Lower lobe of right lung (tissue), 2 donors: ENCODE measurements at places on chromosomes 1 and 21. TPM values are rescaled to one million over a fixed set of nuclear protein-coding genes. Genes with fewer than 3 reads are reported as not detected.

DNA sequence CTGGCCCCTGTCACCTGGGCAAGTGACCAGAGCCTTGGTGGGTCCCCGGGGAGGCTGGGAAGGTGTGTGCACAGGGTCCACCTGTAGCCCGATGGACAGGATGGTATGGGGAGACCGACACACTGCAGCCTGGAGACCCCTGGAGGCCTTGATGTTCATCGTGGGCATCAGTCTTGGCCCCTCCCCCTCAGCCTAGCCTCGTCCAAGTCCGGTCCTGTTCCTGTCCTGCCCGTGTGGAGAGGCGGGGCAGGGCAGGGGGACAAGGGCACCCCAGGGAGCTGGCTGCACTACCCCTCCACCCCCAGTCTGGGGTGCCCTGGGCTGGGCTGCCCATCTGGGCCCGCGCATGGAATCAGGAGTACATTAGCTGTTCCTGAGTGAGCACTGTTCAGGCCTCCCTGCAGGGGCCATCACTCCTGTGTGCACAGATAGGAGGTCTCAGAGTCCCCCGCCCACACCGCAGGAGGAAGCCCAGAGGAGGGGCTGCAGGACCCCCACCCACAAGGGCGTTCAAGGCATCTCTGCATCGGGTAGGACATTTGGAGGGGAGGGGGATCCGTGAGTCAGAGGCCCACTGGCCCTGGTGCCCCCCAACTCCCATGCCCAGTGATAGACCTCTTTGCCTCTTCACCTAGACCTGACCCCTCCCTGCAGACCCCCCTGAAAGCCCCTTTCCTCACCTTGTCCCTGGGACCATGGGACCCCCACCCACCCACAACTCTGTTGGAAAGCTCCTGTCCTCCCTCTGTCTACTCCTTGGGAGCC lies 63.2 kb downstream of the WNT9A start:
- no peaks in the 10 kb centered on the region for H3K36me3 ChIP-seq
- no peak overlapping the region for H3K4me3 ChIP-seq
- peaks cover 25% of the 10 kb centered on the region for H3K4me1 ChIP-seq
- peak; percentile 37 for DNase-seq
- H3K27ac ChIP-seq, result no peak overlapping the region
- peaks cover 3% of the 10 kb centered on the region for H3K27me3 ChIP-seq

NKAIN1 gene
- total RNA-seq, result not detected

KRTAP19-1 gene
- total RNA-seq, result not detected

GRCh38 chr1:153678519-153679336 lies at the start of gene NPR1:
Gene NPR1, plus strand, starts transcription at chr1:153678688. Its CDS starts 421 bp downstream, at chr1:153679109.
- H3K27ac ChIP-seq, result peak within 1 kb of the TSS; percentile 77
- H3K36me3 ChIP-seq, result peaks cover 19% of the 10 kb centered on the region
- peak within 1 kb of the TSS; percentile 76 for H3K4me3 ChIP-seq
- peaks cover 13% of the 10 kb centered on the region for H3K27me3 ChIP-seq
- DNase-seq, result peak; percentile 67

DNA sequence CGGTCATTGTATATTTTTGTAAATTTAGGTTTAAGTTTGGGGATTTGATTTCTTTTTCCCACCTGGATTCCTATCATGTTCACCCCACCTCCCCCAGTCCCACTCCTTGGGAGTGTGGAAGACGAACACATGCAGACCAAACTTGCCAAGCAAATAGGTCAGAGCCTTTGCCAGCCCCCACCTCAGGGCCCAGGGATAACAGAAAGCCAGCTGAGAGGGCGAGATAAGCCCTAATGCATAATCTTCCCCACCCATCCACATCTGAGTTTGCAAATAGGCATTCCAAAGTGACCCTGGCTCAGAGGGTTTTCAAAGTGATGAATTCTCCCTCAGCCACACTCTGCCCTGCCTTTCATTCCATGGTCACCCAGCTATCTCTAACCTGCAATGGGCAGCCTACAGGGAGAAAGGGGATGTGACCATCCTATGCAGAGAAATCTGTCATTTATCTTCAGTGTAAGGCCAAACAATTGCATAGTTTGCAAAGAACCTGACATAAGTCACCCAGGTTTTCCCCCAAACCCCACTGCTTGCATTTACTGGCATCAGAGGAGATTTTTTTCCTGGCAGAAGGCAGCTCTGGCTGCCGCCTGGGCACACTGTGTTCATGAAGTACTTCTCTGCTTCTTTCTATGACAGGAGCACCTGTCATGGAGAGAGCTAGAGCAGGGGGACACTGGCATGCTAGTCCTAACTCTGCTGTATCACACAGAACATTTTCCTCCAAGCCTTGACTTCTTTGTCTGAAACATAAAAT lies 69.0 kb upstream of the NFIA start:
- H3K4me3 ChIP-seq, result no peak overlapping the region
- no peak for DNase-seq
- H3K27me3 ChIP-seq, result no peaks in the 10 kb centered on the region
- no peaks in the 10 kb centered on the region for H3K36me3 ChIP-seq
- no peaks in the 10 kb centered on the region for H3K4me1 ChIP-seq

VPS72 gene
- 45.3 TPM for total RNA-seq

GRCh38 chr21:36186081-36186480 lies 29.5 kb downstream of the DOP1B start:
- H3K4me3 ChIP-seq, result no peak overlapping the region

- no peaks in the 10 kb centered on the region for H3K36me3 ChIP-seq
- H3K4me3 ChIP-seq, result no peak overlapping the region
- no peaks in the 10 kb centered on the region for H3K4me1 ChIP-seq
- no peak overlapping the region for H3K27ac ChIP-seq
These were observed 42.4 kb downstream of the FBXO2 start for GRCh38 chr1:11611638-11612327.

DNA sequence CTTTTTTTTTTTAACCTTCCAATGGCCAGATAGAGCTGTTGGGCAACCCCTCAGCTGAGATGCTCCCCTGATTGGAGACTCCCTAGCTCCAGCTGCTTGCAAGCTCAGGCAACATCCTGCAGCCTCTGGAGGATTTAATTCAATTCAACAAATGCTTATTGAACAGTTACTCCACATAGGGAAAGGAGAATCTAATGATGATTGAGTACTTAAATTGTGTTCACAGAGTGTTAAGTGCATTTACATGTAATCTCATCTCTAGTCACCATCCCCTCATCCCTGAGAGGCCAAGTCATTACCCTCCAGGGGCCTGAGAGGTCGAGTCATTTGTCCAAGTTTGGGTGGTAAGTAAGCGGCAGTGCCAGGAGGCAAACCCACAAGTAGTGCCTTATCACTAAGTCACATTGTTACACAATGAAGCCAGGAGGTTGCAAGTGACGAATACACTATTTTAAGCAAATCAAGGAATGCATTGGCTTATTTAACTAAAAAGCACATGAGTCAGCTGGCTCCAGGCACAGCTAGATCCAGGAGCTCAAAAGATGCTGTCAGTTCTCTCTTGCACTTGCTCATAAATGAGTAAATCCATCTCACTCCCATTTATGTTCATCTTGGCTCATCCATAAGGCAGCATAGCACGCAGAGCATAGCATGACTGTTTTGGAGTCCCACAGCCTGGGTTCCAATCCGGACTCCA lies 64.3 kb downstream of the OPTC start:
- peaks cover 39% of the 10 kb centered on the region for H3K4me1 ChIP-seq
- no peak for DNase-seq

SESN2 gene
- total RNA-seq, result 13.1 TPM

- no peak overlapping the region for H3K4me3 ChIP-seq
- H3K27ac ChIP-seq, result no peak overlapping the region
- DNase-seq, result no peak
- H3K4me1 ChIP-seq, result no peaks in the 10 kb centered on the region
- no peaks in the 10 kb centered on the region for H3K36me3 ChIP-seq
- peaks cover 32% of the 10 kb centered on the region for H3K27me3 ChIP-seq
These were observed 136.9 kb upstream of the ZBTB40 start for GRCh38 chr1:22314706-22315105.

ACTL8 gene
- not detected for total RNA-seq

DNA sequence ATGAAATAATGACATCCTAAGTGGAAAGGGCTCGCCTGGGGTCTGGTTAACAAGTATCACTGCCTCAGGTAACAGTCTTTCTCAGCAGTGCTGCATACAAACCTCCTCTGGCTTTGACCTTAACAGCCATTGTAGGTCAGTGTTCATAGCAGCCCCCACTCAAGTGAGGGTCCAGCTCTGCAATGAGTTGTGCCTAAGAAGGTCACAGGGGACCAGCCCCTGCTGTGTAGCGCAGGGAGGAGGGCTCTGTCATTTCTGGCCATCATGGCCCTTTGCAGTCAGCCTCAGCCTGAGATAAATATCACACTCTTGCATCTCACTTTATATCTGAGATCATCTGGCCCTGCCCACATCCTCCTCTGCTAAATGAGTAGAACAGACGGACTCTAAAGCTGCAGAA lies 18.1 kb upstream of the MYSM1 start:
- H3K36me3 ChIP-seq, result no peaks in the 10 kb centered on the region
- H3K27ac ChIP-seq, result peak overlapping the region; percentile 62
- H3K27me3 ChIP-seq, result no peaks in the 10 kb centered on the region
- no peak for DNase-seq

DNA sequence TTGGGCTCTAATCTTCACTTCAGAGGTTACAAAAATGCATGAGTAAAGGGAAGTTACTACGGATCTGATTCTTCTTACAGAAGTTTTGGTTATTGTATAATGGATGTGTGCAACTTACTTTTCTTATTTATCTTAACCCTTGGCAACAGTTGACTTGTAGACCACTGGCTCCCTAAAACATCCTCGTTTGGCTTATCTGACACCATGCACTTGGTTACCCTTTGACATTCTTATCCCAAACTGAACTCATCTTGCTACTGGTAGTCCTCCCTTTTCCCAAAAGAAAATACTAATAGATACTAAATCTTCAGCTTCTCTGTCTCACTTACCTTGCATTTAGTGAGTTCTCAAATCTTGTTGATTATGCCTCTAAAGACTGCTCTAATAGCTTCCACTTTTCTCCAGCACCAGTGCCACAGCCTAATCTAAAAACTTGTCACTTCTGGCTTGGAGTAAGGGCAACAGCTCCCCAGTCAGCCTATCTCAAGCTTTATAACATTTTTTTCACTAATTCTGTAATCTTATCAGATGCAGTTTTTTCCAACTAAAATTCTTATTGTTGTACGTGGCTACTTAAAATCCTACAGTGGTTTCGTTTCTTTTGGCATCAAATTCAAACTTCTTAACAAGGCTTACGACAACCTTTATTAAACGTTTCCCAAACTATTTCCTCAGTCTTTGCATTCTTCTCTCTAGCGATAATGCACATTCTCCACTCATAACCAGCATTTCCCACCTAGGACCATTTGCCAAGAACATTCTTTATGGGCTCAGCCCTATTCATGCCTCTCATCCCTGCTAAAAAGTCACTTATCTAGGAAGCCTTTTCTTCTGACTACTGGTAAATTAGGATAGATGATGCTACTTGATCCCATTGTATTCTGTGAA lies 204.2 kb downstream of the KCNT2 start:
- no peak overlapping the region for H3K27ac ChIP-seq
- H3K4me1 ChIP-seq, result no peaks in the 10 kb centered on the region
- H3K27me3 ChIP-seq, result no peaks in the 10 kb centered on the region
- DNase-seq, result no peak

DNA sequence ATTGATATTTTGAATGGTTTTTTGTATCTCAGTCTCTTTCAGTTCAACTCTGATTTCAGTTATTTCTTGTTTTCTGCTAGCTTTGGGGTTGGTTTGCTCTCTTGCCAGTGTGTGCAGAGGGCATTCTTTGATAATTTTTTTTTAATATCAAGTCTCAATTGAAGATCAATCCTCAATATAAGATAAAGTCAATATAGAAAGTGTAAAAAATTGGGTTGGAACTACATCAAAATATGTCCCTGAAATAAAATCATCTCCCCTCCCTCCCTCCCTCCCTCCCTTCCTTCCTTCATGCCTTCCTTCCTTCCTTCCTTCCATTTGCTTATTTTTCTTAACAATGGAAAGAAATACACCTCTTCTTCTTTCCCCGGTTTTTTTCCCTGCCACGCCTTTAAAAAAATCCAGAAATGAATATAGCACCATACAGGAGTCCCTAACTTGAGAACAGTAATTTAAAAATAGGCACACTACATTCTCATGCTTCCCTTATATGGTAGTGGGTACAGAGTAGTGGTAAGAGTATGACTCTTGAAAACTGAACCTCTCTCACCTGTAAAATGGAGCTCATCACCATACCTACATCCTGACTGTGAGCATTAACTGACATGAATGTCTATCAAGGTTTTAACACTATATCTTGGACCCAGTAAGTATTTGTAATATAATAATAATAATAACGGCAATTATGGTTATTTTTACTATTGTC lies 221.9 kb downstream of the GIPC2 start:
- DNase-seq, result no peak
- H3K4me3 ChIP-seq, result no peak overlapping the region
- no peak overlapping the region for H3K27ac ChIP-seq

AGTRAP gene
- 64.5 TPM for total RNA-seq

CHI3L2 gene
- total RNA-seq, result 31.2 TPM

LCE3E gene
- total RNA-seq, result not detected

- H3K4me1 ChIP-seq, result no peaks in the 10 kb centered on the region
- no peak for DNase-seq
These were observed 842 bp upstream of the SPRR2A start for GRCh38 chr1:153058154-153058553.

- H3K36me3 ChIP-seq, result no peaks in the 10 kb centered on the region
- peaks cover 64% of the 10 kb centered on the region for H3K4me1 ChIP-seq
- H3K27me3 ChIP-seq, result peaks cover 8% of the 10 kb centered on the region
- no peak overlapping the region for H3K4me3 ChIP-seq
- peak overlapping the region; percentile 81 for H3K27ac ChIP-seq
- peak; percentile 92 for DNase-seq
These were observed 712 bp upstream of the LAMB3 start for GRCh38 chr1:209652873-209653401.

DNA sequence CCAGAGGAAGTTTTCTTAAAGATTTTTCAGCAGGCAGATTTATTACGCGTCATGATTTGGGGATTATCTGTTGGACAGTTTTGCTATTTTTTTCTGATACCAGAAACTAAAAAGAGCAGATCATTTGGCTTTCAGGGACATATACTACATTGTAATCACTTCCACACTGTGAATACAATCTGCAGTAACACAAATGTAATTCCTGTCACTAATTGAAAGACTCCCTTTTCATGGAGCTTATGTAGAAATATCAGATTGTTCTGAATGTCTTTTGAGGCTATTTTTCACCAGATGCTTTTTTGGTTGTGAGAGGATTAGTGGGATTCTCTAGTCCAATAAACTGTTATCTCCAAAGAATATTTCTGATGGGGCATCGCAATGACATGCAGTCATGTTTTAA lies 464.2 kb downstream of the DISC1 start:
- no peaks in the 10 kb centered on the region for H3K4me1 ChIP-seq
- no peaks in the 10 kb centered on the region for H3K36me3 ChIP-seq
- H3K4me3 ChIP-seq, result no peak overlapping the region
- no peaks in the 10 kb centered on the region for H3K27me3 ChIP-seq
- H3K27ac ChIP-seq, result no peak overlapping the region

- H3K36me3 ChIP-seq, result no peaks in the 10 kb centered on the region
- H3K27me3 ChIP-seq, result no peaks in the 10 kb centered on the region
- peaks cover 12% of the 10 kb centered on the region for H3K4me1 ChIP-seq
- no peak overlapping the region for H3K27ac ChIP-seq
These were observed 5.2 kb downstream of the ZNF678 start for GRCh38 chr1:227568593-227568992.

DNA sequence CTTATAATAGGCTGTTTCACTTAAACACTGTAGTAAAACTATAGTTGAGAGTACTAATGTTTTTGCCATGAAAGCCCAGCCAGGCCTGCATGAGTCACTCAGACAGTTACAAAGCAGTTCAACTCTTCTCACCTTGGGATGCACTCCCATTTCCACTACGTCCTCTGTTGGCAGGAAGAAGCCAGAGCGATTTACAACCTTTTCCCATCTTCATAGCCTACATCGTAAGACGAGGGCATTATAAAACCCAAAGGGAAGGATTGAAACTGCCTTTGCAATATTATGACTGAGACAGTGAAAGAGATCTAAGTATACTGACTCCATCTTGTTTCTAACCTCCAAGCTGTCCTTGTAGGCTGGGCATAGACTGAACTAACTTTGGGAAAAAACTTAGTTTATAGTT lies 71.8 kb upstream of the CSF1 start:
- no peak overlapping the region for H3K27ac ChIP-seq
- H3K27me3 ChIP-seq, result no peaks in the 10 kb centered on the region
- DNase-seq, result no peak
- H3K4me1 ChIP-seq, result no peaks in the 10 kb centered on the region
